ENCODE measurements at places on chromosomes 11 and 22. TPM values are rescaled to one million over a fixed set of nuclear protein-coding genes. Genes with fewer than 3 reads are reported as not detected.

Gene OR8D1
- total RNA-seq, result not detected

Gene C11orf91
- total RNA-seq, result not detected

Gene UQCC3
- total RNA-seq, result 25.4 TPM

Gene TSPO
- total RNA-seq, result 308 TPM

Gene MRGPRE
- not detected for total RNA-seq

Gene CPT1B
- 66.2 TPM for total RNA-seq

Gene BLID
- total RNA-seq, result 2.0 TPM

Gene C11orf86
- not detected for total RNA-seq

Gene SYNGR1
- 19.1 TPM for total RNA-seq

Gene DDX6
- 73.1 TPM for total RNA-seq

Gene CD3E
- total RNA-seq, result not detected

Gene NCF4
- total RNA-seq, result 3.9 TPM

Gene SCGB1D2
- not detected for total RNA-seq

Gene TUB
- total RNA-seq, result not detected

Gene DEFB131B
- total RNA-seq, result not detected

Gene LRRC74B
- total RNA-seq, result 0.25 TPM

Gene DDI1
- total RNA-seq, result not detected
